ENCODE measurements at places on chromosomes 3 and 15. TPM values are rescaled to one million over a fixed set of nuclear protein-coding genes. Genes with fewer than 3 reads are reported as not detected.

MME gene
- total RNA-seq: 1.3 TPM

TF gene
- 0.63 TPM for total RNA-seq

KY gene
- not detected for total RNA-seq

FOXL2NB gene
- total RNA-seq: not detected

SCAMP5 gene
- 0.36 TPM for total RNA-seq

POPDC2 gene
- 8.4 TPM for total RNA-seq

SLC15A2 gene
- total RNA-seq: 2.7 TPM

NANOGP8 gene
- not detected for total RNA-seq

AP3B2 gene
- total RNA-seq: 1.7 TPM

ALDH1A3 gene
- total RNA-seq: not detected

CHRNA7 gene
- not detected for total RNA-seq

All from naive thymus-derived CD8-positive, alpha-beta T cell (primary cell).